Large intestine (tissue), 12 donors: ENCODE measurements at places on chromosomes 5 and 9.

- DNase-seq: no peak
These were observed 14.7 kb downstream of the MFAP3 start for GRCh38 chr5:154053468-154053867.

DNA sequence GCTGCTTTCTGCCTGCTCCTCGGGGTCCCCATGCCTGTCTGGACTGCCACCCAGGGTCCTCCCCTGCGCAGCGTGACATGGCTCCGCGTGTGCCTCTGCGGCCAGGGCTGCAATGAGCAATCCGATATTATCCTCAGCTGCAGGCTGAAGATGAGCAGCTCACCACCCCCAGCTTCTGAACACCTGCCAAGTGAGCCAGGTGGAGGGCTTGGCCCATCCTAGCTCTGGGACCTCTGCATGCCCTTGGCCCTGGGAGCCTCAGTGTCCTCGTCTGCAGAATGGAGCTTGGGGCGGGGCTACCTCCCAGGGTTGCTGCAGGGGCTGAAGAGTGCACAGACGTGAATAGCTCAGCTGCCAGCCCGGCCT lies 4.1 kb upstream of the MYMK start:
- no peak for DNase-seq

- DNase-seq: no peak
These were observed 78.2 kb downstream of the GCNT1 start for GRCh38 chr9:76537150-76537646.

DNA sequence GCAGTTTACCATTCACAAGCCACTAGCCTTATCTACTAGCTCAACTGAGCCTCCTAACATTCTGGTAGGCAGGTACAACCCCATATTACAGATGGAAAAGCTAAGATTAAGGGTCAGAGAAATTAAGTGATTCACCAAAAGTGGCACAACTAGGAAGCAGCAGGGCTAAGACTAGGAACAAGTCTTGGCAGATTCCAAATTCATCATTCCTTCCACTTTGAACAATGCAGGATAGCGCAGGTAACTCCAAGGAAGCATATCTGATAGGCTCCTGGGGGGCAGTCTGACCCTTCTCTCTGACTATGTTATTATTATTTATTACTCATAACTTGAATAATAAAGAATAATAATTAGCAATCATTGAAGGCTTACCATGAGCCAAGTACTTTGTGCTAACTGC lies 8.5 kb downstream of the HBEGF start:
- DNase-seq: no peak

DNA sequence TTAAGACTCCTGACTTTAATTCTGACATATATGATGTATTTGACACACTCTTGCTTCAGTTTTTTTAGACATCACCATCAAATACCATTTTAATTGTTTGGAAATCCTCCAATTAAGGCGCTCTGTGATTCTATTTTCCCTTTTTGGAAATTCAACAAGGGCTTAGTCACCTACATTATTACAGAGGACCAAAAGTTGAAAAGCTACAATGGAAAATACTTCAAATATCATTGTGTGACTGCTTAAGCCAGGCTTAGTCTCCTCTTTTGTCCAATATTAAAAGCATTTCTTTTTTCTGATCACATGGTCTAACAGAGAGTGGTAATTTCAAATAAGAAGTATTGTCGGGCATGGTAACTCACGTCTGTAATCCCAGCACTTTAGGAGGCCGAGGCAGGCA lies 160.3 kb downstream of the CEMIP2 start:
- DNase-seq: no peak

- no peak for DNase-seq
These were observed 93.5 kb upstream of the SHB start for GRCh38 chr9:38162332-38163211.

DNA sequence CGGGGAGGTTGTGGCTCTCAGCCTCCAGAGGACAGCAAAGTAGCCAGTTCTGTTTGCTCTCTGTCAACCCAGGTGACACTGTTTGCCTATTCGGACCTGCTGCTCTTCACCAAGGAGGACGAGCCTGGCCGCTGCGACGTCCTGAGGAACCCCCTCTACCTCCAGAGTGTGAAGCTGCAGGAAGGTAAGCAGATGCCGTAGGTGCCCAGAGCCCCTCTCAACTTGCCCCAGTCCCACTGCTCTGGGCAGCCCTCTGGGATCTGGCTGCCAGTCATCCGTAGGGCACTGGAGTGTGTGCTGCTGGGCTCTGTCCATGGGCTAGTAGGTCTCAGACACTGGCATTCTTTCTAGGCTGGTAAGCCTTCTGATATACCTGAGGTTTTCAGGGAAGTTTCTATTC lies 59.3 kb downstream of the RGS3 start:
- no peak for DNase-seq

GRCh38 chr5:141485321-141486055 lies 658 bp downstream of the PCDHGC4 start:
- DNase-seq: no peak

DNA sequence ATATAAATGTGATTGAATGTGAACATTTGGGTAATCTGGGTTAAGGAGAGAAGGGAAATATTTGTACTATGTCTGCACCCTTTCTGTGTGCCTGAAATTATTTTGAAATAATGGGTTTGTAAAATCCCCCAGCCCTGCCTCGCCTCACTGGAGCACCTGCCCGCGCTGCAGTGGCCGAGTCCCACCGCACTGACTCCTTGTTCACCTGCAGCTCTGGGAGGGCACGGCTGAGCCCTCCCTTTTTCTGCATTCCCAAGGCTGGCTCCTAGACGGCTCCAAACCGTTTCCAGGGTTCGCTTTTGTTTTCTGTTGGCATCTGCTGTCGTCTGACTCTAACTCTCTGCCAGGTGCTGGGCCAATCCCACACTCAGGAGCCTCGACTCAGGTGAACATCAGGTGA lies 17.6 kb upstream of the PPP1R26 start:
- DNase-seq: no peak

- DNase-seq: peak; percentile 45
These were observed 30.4 kb upstream of the FABP6 start for GRCh38 chr5:160198841-160199409.

DNA sequence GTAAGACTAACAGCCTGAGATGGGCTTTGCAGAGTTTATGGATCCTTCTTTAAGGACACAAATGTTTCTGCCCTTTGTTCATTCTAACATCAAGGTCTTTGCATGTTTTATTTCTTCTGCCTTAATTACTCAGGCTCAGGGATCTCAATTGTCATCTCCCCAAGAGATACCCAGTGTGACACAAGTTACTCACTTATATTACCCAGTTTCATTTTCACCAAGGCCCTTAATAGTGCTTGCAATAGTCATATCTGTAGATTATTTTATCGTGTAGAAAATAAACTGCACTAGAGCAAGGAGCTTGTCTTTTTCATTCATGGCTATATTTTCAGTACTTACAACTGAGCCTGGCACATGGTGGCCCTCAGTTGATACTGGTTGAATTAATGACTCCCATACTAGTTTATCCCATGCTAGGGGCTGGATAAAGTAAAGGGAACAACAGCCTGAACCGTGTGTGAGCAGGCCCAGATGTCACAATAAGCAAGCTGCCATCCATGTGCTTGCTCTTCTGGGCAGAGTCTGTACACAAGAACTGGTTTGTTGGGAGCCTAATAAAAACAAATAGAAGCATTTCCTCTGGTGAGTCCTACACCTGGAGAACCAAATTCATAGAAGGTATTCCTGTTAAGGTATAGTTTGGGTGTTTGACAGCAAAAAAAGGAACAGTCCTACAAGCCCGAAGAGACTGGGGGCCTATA lies 112.5 kb upstream of the CD180 start:
- DNase-seq: no peak

DNA sequence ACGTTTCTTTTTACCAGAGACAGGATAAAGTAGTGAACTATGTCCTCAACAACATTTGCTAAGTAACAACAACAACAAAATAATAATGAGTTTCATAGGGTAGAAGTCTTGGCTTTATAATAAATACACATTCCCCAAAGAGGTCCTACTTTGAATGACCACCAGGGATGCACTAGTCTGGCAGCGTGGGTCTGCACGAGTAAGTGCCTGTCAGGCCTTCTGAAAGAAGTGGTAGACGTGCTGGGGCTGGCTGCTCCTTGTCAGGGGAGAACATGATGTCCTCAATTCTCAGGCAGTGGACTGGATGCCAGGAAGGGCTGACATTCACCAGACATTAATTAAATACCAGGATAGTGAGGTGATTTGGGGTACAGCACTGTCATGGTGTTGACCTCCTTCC lies 331.1 kb downstream of the TMEM38B start:
- no peak for DNase-seq

DNA sequence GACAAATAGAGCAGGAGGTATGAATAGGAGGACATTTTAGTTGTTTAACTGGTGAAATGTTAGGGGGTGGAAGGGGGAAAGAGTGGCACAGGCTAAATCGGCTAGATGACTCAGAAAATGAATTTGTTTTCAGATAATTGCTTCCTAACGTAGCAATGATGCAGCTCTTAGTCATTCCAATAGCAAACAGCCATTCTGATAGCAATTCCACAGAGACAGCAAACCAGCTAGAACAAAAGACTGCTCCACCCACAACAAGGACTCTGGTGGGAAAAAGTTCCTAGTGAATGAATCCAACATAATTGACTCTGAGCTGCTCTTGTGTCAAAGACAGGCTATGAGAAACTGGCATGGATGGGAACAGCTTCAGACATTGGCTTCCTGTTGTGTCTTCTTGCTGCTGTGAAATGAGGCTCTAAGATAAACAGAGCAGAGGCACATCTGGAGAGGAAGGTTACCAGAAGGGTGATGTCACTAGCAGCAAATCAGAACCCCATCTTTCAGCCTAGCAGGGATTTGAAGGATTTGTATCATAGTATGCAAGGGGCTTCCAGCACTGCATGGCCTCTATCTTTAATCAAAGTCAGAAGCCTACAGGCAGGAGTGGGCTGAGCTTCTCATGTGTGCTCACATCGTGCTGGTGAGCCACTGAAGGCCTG lies 28.1 kb upstream of the F2RL1 start:
- peak; percentile 42 for DNase-seq

GRCh38 chr5:116621599-116621998 lies 47.0 kb upstream of the SEMA6A start:
- DNase-seq: no peak

GRCh38 chr5:33523208-33523771 lies 82.5 kb downstream of the TARS1 start:
- no peak for DNase-seq

DNA sequence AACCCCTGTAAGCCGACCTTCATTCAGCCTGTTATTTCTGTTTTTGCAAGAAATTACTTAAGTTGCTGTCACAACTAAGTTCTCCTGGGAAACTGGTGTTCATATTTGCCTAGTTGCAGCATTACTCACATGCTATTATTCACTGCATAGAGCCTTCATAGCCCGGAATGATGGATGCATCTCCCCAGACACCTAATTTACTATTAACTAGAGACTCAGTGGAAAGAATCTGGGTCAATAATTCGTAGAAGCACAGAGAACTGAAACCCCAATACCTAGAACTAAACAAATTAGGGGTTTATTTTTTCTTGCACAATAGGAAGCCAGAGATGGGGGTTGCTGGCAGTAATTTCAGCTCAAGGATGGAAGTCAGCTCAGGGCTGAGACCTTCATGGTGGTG lies 45.7 kb upstream of the FAM170A start:
- DNase-seq: no peak

GRCh38 chr5:173050791-173051190 lies 5.4 kb upstream of the CREBRF start:
- no peak for DNase-seq

DNA sequence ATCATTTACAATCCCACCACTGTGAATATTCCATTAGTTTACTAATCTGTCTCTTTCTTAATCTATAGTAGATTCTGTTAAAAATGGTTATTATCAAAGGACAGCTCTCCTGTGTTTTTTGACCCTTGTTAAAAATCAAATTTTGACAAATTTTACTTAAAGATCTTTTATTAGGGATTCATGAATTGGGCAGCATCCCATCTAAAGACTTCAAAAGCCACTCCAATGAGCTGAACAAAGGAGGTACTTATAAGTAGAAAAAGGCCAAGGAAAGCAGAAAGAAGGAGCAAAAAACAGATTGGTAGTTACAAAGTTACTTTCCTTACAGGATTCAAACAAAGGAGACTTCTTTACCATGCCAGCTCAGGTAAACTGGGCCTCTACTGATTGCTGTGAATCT lies 44.5 kb upstream of the PTPDC1 start:
- DNase-seq: no peak

DNA sequence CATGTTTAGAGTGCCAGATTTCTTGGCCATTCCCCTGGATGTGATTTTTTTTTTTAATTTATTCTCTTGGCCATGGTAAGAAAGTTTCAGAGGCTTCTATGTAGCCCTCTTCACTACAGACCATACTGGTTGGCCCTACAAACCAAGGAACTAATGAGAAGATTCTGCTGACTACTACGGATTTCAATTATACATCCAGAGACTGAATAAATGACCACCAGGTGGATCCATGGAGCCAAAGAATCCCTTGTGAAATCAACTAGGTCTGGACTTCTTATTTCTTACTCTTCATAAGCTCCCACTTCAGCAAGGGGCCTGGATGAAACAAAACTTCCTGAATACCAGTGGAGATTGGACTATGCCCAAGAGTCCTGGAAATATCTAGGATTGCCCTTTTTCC lies 27.6 kb downstream of the ZNF622 start:
- DNase-seq: no peak

DNA sequence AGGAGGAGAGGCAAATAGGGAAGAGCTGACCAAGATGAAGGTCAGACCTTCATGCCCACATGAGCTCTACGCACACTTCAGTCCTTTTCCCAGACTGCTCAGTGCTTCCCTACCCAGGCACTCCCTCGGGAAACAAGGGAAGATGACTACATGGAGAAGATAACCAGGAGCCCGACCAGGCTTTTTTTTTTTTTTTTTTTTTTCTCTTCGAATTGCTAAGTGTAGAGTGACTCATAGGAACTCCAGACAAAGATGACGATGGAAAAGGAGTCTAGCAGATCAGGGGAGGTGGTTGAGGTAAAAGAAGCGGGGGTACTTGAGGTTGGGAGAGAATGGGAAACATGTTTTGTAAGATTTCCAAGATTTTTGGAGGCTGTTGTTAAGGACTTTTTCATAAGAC lies 526.1 kb downstream of the BNC2 start:
- no peak for DNase-seq

DNA sequence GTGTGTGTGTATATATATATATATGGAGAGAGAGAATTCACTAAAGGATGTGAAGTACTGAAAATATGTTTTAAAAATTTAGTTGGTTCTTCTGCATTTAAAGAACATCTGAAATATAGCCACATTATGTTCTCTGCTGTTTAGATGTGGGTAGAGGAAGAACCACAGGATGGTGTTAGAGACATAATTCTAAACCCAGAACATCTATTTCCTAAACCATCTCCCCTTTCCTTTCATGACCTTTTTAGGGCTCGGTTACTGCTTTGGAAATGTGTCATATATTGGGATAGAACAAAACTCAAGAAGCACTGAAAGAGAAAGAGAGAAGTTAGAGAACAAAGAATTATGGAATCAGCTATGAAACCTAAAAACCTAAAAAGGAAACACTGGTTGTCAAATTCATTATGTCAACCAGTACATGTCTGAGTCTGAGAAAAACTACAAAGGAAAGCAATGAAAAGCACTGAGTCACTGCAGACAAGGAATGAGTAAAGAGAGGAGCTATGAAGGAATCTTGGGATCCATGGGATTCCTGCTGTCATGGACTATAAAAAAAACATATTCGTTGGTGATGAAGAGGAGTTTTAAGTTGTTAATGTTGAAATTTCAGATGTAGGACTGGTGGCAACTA lies 28.4 kb downstream of the SLC12A2 start:
- DNase-seq: no peak
